Dermis microvascular lymphatic vessel endothelial cell (primary cell): ENCODE measurements at places on chromosomes 16 and 17.

GRCh38 chr16:10776280-10776679, 32.6 kb downstream of the NUBP1 start:
- no peak for DNase-seq

- no peak for DNase-seq
Observed at GRCh38 chr17:66240013-66240412, 10.8 kb upstream of the APOH start.

GRCh38 chr16:52103791-52104190, 443.2 kb downstream of the TOX3 start:
- no peak for DNase-seq

- DNase-seq = peak; percentile 63
Observed at GRCh38 chr16:56625943-56626654, 518 bp downstream of the MT1E start.

DNA sequence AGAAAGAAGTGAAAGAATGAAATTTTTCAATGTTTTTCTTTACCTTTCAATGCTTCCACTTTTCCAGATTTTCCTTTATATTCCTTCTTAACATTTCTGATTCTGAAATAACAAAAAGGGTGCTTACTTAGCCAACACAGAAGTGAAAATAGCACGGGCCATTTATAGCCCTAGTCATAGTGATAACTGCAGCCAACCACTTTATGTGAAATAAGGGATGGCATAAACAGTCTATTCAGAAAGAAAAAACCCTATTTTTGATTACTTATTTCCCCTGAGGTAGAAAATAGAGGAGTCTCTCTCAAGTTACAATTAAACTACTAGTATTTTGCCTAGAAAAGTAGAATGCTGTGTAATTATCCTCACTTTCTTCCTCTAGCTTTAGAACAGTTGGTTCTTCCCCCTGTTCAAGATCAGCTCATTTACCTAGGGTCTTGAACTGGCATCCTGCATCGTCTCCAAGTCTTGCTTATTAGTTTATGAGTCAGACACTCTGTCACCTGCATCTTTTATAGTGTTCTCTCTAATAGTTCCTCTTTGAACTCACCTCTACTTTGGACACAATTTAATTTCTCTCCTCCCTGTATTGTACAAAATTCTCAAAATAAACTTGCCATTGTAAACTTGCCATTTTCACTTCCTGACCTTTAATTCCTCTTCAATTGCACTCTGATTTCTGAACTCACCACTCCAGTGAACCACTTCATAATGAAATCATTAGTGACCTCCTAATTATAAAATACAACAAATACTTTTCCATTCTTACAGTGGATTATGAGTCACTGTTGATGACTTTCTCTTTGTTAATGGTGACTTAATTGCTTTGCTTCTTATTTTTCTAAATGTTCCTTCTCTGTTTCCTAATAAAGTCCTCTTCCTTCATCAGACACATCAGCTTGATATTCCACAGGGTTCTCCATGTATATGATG, 23.6 kb downstream of the ABCA6 start:
- DNase-seq = peak; percentile 2

DNA sequence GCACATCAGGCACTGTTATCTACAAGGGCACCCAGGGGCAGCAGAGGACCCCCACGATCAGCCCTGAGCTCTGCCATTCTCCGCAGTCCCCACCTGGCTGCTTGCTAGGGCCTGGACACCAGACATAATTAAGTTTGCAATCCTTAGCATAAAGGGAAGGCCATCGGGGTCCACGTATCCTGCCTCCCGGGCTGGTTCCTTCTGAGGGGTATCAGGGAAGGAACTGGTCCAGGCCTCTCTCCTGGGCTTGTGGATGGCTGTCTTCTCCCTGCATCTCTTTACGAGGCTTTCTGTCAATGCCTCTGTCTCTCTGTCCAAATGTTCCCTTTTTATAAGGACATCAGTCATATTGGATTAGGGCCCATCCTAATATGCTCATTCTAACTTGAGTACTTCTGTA, 77.8 kb downstream of the CYLD start:
- no peak for DNase-seq

DNA sequence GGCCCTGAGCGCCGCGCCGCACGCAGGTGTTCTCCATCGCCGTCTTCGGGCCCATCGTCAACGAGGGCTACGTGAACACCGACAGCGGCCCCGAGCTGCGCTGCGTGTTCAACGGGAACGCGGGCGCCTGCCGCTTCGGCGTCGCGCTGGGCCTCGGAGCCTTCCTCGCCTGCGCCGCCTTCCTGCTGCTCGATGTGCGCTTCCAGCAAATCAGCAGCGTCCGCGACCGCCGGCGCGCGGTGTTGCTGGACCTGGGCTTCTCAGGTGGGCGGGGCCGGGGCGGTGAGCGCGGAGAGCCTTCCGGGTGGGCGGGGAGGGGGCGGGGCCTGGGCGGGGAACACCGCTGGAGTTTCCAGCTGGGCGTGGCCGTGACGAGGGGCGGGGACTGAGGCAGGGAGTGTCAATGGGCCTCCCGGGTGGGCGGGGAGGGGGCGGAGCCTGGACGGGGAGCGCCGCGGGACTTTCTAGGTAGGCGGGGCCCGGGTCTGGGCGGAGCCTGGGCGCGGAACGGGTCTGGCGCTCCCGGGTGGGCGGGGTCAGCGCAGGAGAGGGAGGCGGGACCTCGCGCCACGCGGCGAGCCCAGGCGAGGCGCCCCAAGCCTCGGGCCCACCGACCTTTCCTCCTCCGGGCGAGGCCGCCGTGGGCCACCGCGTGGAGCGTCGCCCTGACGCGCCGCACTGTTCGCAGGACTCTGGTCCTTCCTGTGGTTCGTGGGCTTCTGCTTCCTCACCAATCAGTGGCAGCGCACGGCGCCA, 2.4 kb downstream of the SYNGR3 start:
- DNase-seq = peak; percentile 79

DNA sequence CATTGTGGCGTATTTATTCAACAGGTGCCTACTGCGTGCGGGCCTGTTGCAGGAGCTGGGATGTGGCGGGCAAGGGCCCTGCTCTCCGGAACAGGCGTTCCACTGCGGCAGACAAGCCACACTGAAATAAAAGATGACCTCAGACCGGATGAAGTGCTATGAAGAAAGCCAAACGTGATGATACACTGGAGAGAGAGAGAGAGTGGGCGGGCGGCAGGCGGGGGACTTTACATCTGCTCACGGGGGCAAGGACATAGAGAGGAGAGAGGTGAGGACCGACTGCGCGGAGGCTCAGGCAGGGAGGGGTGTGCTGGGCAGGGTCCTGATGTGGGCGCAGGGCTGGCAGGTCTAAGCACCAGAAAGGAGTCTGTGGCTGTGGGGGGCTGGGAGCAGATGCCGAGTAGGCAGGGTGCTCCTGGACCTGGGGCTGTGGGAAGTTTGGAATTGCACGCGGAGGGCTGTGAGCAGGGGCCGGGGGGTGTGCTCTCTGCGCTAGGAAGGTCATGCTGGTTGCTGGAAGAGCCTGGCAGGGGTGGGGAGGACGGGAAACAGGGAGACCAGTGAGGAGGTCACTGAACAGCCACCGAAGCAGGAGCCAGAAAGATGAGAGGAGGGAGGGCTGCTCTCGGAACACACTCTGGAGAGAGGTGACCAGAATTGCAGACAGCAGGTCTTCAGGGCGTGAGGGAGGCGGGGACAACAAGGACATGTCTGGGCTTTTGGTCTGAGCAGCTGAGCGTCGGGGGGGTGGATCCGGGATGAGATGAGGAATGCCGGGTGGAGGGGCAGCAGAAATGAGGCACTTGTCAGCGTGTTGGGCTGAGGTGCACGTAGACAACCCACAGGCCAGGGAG, 9.9 kb downstream of the MXRA7 start:
- peak; percentile 89 for DNase-seq

DNA sequence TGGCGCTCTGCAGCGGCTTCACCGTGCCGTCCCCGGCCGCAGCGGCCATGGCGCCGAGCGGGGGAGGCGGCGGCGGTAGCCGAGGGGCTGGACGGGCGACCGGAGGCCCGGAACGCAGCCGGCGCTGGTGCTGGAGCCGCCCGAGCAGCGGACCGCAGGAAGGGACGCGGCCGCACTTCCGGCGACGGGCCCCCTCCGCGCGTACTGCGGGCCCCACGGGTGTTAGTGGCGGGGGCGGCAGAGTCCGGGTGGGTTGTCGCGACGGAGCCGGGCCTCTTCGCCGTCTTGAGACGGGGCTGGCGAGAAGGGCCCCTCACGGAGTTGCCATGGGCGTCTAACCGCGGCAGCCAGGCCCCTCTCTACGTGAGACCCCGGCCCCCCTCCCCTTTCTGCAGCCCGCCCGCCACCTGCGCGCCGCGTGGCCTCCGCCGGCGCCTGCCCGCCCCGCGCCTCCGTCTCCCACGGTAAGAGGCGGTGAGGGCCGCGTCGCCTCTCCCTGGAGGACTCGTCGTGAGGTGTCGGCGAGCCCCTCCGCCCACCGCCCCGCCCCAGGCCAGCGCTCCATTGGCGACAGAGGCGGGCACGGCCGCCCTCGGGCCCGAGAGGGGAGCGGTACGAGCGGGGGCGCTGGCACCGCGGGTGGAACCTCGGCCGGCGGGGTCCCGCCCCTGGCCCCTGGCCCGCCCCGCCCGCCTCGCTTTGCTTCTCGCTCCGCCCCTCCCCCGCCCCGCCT, at the start of the genes VPS9D1 and ZNF276:
Gene VPS9D1 (minus strand): TSS at position 86 of the 733 bp plus-strand sequence. CDS start 37 bp downstream, at position 49.
Gene ZNF276 (plus strand): TSS at position 725 of the 733 bp plus-strand sequence. CDS start 104 bp downstream, outside the sequence.
- peak; percentile 86 for DNase-seq

DNA sequence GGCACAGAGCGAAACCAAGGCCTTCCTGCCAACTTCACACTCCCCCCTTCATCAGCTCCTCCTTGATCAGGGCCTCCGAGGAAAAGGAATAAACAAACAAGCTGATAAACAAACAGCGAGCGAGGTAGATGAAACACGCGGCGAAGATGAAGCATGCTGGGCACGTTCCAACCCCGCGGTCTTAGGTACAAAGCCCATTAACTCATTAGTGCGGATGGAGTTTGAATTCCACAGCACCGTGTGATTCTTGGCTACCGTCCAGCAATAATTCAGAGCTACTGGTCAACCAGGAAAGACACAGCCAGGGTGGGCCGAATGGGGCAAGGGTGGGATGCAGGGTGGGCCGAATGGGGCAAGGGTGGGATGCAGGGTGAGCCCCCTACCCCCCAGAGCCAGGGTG, 67.3 kb downstream of the RBFOX3 start:
- DNase-seq = peak; percentile 7

DNA sequence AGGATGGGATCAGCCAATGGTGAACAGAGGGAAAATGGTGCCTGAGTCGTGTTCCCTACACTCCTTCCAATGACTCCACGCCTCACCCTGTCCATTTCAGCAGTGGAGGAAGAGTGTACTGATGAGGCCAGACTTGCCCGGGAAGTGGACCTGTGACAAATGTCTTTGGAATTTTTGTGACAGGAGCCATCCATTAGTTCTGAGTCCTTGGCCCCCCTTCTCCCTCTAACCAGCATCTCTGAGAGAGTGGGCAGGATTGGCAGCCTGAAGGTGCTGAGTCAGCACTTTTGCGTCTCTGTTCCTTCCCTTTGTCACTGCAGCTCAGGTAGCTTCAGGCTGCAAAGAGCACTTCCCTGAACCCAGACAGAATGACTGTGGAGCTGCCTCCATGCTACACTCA, 30.8 kb downstream of the BEAN1 start:
- DNase-seq = no peak

DNA sequence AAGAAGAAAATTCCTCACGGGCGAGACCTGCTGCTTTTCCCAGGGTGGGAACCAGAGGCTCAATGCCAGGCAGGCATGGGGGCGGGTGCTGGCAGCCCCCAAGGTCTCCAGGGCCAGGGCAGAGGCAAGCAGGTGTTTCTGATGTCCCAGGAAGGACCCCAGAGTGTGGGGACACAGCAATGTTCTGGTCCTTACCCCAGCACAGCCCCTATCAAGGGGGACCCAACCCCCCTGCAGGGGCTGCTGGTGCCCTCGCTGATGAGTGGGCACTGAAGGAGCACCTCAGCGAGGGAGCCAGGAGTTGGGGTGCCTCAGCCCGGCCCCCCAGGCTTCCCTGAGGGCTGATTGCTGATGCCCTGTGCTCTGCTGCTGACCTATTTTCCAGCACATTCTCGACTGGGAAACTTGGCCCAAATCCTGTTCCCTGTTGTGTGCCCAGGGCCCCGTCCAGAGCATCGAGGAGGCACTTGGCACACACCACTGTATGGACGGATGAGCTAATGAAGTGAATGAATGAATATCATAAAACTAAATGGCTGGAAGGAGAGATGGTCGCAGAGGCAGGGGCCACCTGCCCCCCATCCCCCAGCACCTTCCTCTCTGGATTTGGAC, 2.8 kb downstream of the DBNDD1 start:
- DNase-seq = no peak

DNA sequence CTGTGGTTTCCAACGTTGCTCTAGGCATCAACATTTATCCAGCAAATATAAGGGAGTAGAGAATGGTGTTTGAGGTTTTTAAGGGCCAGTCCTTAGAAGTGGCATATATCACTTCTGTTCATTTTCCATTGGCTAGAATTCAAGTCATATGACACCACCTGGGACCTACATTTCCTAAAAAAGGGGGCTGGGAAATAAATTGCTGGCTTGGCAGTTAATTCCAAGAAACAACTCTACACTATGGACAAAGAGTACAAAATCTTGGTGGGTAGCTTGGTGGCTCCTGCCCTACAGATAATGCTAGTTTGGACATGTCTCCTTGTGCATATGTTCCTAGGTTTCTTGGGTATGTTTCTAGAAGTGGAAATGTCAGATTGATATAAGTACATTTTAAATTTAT, 7.6 kb downstream of the PPM1E start:
- DNase-seq = no peak

DNA sequence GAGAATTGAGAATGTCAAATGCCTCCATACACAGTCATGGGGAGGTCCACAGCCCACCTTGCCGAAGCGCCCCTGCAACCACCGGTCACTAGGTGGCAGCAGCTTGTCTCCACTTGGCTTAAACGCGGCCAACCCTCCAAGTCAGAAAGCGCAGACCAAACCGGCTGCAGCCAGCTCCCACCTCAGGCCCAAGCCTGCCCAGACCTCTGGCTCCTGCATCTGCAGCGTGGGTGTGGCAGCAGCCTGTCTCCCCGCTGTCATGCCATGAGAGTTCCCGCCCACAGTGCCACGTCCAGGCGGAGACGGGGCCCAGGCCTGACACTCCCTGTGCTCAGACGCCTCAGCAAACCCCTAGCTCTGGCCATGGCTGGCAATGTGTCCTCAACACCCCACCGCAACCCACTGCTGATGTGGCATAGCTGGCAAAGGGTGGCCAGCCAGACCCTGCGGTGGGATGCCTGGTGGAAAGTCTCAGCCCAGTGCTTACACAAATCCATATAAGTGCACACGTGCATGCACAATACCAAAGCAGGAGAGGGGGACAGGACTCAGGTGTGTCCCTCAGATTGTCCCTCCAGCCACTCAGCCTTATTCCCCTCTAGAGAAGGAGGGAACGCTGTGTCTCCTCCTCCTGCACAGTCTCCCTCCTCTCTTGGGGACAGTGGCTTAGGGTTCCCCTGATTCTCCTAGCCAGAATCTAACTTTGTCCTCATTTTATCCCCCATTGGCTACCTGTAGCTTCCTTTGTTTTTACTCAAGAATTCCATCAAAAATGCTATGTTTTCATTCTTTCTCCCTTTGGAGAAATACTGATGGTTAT, 10.9 kb downstream of the COPZ2 start:
- DNase-seq = peak; percentile 84

- DNase-seq = peak; percentile 33
Observed at GRCh38 chr17:34178092-34178491, 77.0 kb upstream of the CCL2 start.

DNA sequence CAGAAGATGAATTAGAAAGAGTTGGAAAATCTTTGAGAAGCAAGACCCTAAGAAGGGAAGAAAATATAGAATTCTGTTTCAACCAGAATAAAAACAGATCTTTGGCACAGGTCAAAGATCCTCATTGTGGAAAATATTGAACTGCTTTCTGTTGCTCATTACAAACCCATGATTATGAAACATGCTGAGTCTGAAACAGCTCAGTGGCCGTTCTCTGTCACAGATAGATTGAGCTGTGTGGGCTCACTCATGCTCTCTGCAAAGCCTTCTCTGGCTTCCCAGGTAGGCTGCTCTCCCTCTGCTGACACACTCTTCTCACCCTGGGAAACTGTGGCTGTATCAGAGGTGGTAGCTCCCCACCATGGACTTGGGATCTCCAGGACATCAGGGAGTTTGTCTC, 3.4 kb upstream of the KRT38 start:
- no peak for DNase-seq
